ENCODE measurements at places on chromosomes 6 and 20. TPM values are rescaled to one million over a fixed set of nuclear protein-coding genes. Genes with fewer than 3 reads are reported as not detected.

The SLPI gene
- 10.2 TPM for total RNA-seq

The FBXO30 gene
- 51.3 TPM for total RNA-seq

The CST4 gene
- not detected for total RNA-seq

The TNNC2 gene
- total RNA-seq, result 1.1 TPM

The ADGRF4 gene
- not detected for total RNA-seq

The SPATS1 gene
- 0.30 TPM for total RNA-seq

The NRSN1 gene
- total RNA-seq, result 16.1 TPM

The PLCB4 gene
- 17.1 TPM for total RNA-seq

The ZBP1 gene
- 0.06 TPM for total RNA-seq

The OOEP gene
- total RNA-seq, result not detected

The SPAG4 gene
- 1.8 TPM for total RNA-seq

The PXDC1 gene
- 14.4 TPM for total RNA-seq

The CNBD2 gene
- 9.8 TPM for total RNA-seq

The PRND gene
- 27.0 TPM for total RNA-seq

The TINAG gene
- total RNA-seq, result not detected

The RGS17 gene
- total RNA-seq, result 8.9 TPM

The OR12D3 gene
- total RNA-seq, result not detected

The TMEM239 gene
- not detected for total RNA-seq

The CD24 gene
- total RNA-seq, result 110 TPM

The EZR gene
- total RNA-seq, result 114 TPM

The VWA7 gene
- total RNA-seq, result 1.8 TPM

The BCL2L1 gene
- total RNA-seq, result 82.7 TPM

The TMC2 gene
- 1.2 TPM for total RNA-seq

The ZNF391 gene
- 5.2 TPM for total RNA-seq

The DSTN gene
- total RNA-seq, result 174 TPM

The DSP gene
- 270 TPM for total RNA-seq

The CUL7 gene
- 36.1 TPM for total RNA-seq

The ALDH8A1 gene
- 1.1 TPM for total RNA-seq

The ENPP1 gene
- total RNA-seq, result 6.4 TPM

The GJA10 gene
- not detected for total RNA-seq

The BPIFB4 gene
- total RNA-seq, result not detected

The C4B gene
- 67.4 TPM for total RNA-seq

The EBF4 gene
- 10.2 TPM for total RNA-seq

The KIF13A gene
- total RNA-seq, result 50.8 TPM

The BLOC1S5 gene
- 20.4 TPM for total RNA-seq

The RAET1L gene
- not detected for total RNA-seq

The RWDD2A gene
- total RNA-seq, result 7.3 TPM

The RNF114 gene
- 61.2 TPM for total RNA-seq

The OSER1 gene
- 38.1 TPM for total RNA-seq

The NMBR gene
- 5.6 TPM for total RNA-seq

The CLDN20 gene
- total RNA-seq, result not detected

The CASS4 gene
- 1.3 TPM for total RNA-seq

The SPEF1 gene
- 2.8 TPM for total RNA-seq

The TFAP2D gene
- not detected for total RNA-seq

Data from spinal cord (tissue), 10 donors.